ENCODE measurements at places on chromosomes 12 and 14.

DNA sequence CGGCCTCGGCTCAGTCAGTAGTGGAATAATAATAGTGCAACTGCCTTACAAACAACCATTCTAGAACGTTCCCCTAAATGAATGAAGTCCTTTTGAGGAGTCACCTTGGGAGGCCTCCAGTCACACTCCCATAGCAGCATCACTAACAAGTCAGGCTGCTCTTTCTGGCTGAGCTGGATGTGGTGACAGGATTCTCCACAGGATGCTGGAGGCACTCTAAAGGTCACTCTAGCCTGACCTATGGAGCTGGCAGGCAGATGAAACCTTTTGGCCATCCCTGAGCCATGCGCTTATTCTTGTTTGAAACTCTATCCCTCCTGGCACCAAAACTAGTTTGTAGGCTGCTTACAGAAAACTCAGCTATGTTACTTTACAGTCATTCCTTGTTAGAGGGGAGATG lies 17.9 kb upstream of the TFCP2 start:
- no peak for DNase-seq

DNA sequence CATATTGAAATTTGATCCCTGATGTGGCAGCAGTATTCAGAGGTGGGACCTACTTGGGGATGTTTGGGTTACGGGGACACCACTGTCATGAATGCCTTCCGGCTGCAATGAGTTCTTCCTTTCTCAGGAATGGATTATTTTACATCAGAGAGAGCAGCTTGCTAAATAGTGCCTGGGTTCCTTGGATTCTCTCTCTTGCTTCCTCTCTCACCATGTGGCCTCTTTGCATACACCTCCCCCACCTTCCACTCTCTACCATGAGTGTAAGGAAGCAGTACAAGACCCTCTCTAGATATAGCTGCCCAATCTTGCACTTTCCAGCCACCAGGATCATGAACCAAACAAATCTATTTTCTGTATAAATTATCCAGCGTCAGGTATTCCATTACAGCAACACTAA lies 15.4 kb upstream of the SCAF11 start:
- no peak for DNase-seq

DNA sequence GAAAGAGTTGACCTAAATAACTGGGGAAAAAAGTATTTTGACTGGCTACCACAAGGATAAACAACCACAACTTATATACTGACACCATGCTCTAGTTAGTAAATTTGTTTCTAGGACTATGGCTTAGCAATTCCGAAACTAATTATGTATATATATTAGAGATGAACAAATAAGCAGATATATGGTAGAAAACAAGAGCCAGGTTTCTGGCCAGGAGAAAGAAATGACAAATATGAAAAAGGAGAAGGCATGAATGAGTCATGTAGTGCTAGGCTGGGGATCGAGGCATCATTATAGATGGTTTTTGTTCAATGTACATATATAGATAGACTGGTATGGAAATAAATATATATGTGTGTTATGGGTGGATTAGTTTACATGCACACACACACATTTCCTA lies 5.5 kb upstream of the LRRC74A start:
- no peak for DNase-seq

GRCh38 chr12:4767186-4767585 lies 47.0 kb downstream of the GALNT8 start:
- no peak for DNase-seq

GRCh38 chr12:131704509-131704908 lies 6.4 kb upstream of the SFSWAP start:
- DNase-seq = no peak

DNA sequence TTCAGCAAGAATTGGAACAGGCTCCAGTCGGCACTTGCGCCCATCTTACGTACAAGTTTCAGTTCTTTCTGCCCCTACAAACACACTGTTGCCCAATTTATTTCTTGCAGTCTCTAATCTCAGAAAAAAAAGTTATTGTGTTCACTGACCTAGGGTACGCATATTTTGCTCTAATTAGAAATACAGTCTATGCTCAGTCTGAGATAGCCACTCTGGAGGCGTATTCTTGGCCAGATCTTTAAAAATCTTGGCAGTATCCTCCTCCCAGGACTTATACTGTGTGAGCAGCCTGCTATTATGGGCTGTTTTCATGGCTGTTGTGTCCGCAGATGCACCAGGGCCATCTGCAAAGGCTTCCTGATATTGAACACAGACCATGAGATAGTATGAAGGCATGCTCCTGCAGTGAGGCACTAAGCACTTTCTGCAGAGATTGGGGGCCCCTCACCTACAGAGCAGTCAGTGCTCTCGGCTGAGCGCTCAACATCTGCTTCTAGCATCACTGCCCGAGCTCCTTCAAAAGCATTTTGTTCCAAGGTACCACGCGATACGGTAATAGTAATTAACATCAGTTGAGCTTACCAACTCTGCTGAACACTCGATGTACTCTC lies 57.9 kb downstream of the PPM1H start:
- no peak for DNase-seq

DNA sequence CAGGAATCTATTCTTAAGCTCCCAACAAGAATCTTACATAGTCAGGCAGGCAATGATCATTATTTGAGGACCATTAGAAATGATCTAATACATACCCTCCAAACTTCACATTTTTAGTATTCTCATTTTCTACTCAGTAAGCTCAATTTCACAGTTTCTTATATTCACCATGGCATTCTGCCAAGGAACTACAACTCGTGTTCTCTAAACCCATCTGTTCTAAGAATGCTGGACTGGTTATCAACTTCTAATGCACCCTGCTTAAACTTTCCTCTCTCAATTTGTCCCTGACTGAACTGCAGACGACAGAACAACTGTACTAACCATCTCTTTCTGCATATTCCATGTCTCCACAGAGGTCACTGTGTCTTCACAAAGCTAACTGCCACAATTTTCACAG lies 58.6 kb downstream of the GXYLT1 start:
- no peak for DNase-seq

GRCh38 chr14:68493152-68493911 lies 299.5 kb downstream of the ZFP36L1 start:
- DNase-seq = no peak

DNA sequence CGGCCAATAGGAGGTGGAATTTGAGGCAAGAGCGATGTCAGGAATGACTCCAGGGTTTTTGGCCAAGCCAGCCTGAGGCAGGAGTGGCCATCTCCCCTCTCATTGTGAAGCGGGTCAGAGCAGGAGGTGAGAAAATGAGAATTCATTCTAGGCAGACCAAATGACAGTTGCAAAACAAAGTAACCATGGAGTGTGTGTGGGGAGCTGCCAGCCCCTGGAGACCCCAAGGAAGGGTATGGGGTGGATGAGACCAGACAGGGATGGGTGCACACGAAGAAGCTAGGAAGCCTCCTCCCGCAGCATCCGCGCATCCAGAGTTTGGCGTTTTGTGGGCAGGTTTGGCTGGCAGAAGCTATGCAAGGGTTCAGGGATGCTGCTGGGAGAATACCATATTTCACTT lies 38.8 kb downstream of the FZD10 start:
- no peak for DNase-seq

DNA sequence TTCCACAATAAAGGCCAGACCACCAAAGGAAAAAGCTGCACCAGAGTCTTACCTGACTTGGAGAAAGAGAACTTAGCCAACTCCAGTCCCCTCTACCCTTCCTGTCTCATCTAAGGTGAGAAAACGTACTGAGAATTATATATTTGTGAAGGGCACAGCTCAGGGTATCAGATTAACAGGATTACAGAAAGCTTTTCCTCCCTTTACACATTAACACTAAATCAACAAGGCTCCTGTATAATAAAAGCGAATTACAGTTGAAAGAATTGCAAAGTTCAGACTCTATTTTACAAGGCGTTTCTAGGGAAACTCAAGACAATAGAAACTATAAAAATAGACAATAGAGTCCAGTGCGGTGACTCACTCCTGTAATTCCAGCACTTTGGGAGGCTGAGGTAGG lies 82.7 kb upstream of the RPL10L start:
- no peak for DNase-seq

GRCh38 chr14:104315169-104315568 lies 176.8 kb downstream of the KIF26A start:
- no peak for DNase-seq

GRCh38 chr14:29098656-29099055 lies 332.1 kb downstream of the FOXG1 start:
- DNase-seq = no peak

GRCh38 chr12:117533687-117534086 lies 172.3 kb upstream of the NOS1 start:
- no peak for DNase-seq

- no peak for DNase-seq
Observed at GRCh38 chr14:57530571-57530970, 36.9 kb upstream of the CCDC198 start.

- DNase-seq = no peak
Observed at GRCh38 chr14:95221531-95221930, 64.2 kb upstream of the DICER1 start.

- DNase-seq = no peak
Observed at GRCh38 chr12:82698708-82699564, 12.2 kb downstream of the TMTC2 start.

DNA sequence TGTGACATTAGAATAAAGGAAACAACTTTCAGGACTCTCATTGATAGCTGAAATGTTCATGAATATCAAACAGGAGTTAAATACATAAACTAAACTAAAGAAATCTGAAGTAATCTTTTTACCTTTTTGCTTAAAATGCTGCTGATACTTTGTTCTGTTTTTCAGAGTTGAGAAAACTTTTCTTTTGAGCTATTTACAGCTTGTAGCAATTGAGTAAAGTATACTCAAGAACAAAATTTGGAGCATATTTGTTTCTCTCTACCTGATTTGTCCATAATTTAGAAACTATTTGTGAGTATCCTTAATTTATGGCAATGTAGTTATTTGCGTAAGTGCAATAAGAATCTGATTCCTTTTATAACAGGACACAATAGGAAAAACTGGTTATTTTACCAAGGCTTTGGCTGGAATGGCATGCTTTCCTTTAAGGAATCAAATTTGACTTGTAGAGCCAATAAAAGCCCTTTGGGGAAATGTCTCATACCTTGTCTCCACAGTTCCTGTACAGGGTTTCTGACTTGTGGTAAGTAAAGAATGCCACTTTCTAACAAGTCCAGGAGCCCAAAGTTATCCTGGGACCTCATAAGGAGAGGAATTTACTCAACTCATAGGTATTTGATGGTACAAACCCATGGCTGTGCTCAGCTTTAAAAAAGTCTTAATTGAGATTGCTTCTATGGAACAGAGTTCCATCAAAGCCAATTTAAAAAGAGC lies 195.7 kb downstream of the TMEM117 start:
- DNase-seq = no peak

DNA sequence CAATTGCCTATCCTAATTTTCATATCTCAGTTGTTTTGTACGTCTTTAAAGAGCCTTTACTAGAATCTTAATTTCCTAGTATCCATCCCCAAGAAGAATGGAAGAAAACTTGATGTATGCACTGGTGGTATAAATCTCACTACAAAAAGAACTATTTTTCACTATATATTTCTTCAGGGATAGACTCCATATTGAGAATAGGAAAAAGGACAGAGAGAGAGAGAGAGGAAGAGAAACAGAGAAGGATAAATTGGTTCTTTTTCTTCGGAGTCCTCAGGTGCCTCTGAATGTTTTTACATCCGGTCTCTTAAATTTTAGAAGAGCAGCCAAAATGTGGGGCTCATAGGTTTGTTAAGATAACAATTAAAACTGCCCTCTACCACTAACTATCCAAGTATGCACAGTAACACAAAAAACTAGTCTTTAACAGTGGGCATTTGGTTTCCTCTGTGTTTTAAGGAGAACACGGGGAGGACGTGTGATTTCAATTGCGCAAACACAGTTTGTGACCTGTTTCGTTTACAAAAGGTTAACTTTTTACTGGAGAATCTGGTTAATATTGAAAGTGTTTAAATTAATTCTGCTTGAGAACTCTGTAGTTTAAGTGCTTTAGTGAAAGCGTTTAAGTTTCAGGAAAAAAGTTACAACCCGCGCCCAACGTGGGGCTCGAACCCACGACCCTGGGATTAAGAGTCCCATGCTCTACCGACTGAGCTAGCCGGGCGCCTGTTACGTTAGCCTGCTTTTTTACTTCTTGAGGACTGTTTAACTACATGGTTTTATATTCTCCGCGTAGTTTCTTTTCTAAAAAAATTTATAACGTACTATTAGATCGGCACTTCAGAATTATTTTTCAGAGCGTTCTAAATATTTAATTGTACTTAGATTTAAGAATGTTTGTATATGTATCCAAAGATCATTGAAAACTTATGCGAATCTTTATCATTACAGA lies 5.1 kb upstream of the PSMA3 start:
- peak; percentile 74 for DNase-seq

DNA sequence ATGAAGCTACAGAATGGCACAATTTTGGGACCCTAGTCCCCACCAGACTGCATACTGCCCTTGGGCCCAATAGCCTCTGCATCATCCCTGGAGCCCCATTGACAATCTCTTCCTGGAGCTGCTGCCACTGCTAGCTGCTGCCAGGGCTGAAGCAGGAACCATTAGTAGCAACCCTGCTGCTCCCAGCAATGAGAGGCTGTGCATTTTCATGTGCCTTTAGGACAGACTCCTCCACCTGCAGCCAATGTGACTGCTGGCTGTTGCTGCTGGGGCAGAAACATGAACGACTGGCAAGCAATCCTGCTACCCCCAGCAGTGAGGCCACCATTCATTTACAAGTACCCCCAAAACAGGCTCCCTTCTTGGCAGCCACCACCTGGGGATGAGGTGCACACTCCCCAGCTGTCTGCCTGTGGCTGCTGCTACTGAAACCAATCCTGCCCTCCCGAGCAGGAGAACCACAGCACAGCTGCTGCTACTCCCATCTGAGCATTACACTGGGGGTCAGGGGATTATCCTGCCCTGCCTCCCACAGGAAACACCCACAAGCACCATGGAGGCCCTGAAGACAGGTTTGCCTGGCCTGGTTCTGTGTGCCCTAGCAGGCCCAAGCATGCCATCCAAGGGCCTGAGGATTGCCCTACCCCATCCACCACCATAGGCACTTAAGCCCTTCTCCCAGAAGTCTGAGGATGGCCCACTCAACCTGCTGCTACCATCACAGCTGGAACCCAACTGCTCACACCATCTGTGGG lies 181.0 kb downstream of the MYRFL start:
- no peak for DNase-seq

- no peak for DNase-seq
Observed at GRCh38 chr12:106760184-106760531, 14.3 kb upstream of the RIC8B start.

DNA sequence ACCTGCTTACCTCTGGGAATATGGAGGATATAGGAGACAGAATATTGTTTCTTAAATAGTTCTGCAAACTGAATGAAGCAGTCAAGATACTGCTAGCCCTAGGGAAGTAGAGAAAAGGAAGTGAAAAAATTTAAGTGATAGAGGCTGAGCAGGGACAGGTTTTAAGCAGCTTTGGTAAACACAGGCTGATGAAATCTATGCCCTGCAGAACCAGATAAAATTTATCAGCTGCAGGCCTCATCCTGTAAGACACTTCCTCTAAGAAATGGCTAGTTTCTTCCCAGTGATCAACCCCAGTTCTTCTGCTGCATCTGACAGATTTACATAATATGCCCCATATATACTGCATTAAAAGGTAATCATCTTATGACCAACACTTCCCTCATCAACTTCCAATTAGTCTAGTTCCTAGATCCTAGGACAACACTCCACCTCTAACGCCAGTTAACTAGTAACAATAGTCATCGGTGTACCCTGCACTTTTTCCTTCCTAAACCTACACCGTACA lies 1.3 kb upstream of the ESYT1 start:
- DNase-seq = no peak
